Fibroblast of skin of left biceps (primary cell): ENCODE measurements at places on chromosomes 11 and 22.

GRCh38 chr11:15903246-15903645 is 453.1 kb downstream of the SOX6 start:
- DNase-seq, result no peak

- no peak for DNase-seq
These were observed 583.7 kb upstream of the B3GAT1 start for GRCh38 chr11:134995741-134996140.

- DNase-seq, result no peak
These were observed 90.6 kb downstream of the SYN3 start for GRCh38 chr22:32967386-32968101.

DNA sequence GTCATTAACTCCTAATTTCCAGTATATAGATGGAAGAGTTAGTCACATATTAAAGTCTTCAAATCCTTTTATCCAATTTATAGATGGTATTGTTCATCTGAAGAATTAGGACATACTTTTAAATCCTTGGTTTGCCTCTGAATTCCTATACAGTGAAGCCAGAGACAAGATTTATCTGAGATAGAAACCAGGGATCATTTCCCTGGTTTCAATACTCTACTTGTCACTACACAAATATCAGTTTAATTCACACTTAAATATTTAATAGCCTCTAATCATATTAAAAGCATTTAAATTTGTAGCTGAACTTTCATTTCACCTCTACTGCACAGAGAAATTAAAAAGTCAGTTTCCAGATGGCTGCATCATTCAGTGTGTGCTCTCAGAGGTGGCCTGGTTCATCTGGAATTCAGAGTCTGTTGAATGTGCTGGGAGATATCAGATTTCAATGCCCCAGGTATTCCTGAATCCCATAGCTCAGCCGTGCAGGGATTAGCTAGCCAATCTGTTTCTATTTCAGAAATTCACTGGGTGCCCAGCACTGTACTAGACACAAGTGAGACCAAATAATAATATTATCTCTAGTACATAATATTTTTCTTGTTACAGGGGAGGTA is 344.3 kb downstream of the AASDHPPT start:
- DNase-seq, result no peak

- no peak for DNase-seq
These were observed 478.9 kb upstream of the ARHGAP42 start for GRCh38 chr11:100208207-100208606.

DNA sequence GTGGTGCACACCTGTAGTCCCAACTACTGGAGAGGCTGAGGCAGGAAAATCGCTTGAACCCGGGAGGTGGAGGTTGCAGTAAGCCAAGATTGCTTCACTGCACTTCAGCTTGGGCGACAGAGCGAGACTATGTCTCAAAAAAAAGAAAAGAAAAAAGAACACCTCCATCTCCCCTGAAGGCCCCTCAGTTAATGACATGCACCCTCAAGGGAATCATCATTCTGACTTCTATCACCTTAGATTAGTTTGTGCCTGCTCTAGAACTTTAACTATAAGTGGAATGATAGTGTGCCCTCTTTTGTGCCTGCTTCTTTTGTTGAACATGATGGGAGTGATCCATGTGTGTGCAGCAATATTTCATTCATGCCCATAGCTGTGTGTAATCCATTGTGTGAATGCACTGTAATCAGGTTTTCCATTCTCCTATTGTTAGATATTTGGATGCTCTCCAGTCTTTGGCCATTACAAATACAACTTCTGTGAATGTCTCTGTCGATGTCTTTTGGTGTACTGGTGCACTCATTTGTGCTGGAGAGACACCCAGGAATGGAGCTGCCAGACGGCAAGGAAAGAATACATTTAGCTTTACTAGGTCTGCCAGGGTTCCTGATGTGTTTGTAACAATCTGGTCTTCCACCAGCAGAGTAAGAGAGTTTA is 883 bp upstream of the VPREB3 start:
- no peak for DNase-seq

- no peak for DNase-seq
These were observed 121.6 kb upstream of the SNX19 start for GRCh38 chr11:131037873-131038272.

DNA sequence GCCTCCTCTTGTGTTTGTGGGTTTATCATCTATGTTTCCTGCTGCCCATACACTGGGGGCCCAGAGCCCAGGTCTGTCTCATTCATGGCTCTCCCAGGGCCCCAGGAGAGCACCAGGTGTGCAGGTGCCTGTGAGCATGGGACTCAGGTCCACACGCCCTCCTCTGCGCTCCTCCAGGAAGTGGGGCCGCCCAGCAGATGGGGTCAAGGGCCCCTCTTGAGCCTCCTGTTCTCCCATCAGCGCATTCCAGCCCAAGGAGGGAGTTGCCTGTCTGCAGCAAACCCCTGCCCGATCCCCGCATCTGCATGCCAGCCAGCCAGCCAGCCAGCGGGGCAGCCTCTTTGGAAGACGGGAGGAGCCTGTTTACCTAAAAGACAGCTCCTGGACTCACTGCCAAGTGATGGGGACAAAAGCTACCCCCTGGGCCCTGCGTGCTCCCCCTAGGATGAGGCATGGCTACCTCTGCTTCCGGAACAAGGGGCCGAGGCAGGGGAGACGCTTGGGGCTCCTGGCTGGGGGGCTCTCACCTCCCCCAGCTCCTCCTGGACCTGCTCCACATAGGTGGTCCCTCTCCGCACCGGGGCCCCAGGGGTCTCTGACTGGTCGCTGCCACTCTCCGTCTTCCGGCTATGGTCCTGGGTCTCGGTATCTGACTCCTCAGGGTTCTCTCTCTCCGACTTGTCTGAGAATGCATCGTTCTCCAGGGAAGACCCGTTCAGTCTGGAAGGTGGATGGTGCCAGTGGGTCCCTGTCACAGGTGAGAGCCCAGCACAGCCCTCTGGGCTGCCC is 49.7 kb upstream of the CARS1 start:
- DNase-seq, result no peak

DNA sequence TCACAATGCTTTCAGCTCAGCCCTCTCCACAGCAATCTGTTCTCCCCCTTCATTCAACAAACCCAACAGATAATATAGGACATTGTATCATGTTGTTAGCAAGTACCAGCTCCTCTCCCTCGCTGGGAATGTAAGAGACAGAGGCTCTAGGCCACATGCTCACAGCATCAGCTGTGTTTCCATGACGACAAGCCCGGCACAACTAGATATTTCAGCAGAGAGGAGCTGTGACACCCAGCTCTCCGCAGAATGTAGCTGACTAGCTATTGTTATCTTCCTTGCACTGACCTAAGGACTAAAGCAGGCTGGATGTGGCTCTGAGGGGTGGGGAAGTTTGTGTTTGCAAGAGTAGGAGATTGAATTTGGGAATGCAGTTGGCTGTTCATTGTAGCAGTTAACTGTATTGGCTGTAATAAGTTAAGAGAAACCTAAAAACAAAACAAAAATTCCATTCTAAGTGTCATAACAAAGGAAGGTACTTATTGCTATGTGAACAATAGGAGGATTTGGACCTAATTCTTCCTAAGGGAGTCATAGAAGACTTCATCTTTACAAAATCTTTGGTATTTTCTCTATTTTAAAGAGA is 28.0 kb upstream of the RRAS2 start:
- peak; percentile 46 for DNase-seq

- DNase-seq, result no peak
These were observed 70.4 kb upstream of the RASSF10 start for GRCh38 chr11:12938590-12939247.

- no peak for DNase-seq
These were observed 607 bp upstream of the ZNF70 start for GRCh38 chr22:23751441-23751996.
